ENCODE measurements at places on chromosomes 1 and 21.

DNA sequence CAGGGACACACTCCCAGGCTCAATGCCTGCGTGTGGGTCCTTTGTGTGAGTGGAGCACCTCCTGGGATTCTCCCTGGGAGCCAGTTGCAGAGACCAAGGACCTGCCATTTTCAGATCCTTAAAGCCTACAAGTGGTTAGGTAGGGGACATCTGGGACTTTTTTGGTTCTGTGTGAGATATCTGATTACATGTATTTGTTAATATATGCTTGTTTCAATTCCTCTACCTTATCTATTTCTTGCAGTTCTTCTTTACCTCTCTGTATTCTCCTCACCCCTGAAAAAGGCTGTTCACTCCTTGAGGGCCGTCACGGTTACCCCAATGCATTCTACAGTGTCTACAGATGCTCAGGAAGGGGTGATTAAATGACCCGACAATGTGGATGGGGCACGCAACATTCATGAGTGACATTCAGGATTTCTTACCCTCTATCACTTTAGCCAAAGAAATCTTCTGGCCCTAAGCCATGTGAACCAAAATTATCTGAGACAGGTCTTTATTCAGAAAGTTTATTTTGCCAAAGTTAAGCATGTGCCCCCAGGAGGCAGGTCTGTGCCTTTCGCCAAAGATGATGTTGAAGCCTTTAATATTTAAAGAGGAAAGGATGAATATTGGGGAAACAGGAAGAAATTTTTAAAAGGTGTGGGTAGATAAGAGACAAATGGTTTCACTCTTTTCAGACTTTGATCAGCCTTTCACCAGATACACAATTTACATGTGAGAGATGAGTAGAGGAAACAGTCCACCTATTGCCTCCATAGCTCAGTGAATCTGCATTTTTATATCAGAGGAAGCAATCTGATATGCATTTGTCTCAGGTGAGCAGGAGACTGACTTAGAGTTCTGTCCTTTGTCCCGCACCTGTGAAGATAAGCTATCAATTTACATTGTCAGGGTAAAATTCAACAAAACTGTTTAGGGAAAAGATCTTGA, 44.6 kb upstream of the MPZL1 start:
- DNase-seq = no peak

DNA sequence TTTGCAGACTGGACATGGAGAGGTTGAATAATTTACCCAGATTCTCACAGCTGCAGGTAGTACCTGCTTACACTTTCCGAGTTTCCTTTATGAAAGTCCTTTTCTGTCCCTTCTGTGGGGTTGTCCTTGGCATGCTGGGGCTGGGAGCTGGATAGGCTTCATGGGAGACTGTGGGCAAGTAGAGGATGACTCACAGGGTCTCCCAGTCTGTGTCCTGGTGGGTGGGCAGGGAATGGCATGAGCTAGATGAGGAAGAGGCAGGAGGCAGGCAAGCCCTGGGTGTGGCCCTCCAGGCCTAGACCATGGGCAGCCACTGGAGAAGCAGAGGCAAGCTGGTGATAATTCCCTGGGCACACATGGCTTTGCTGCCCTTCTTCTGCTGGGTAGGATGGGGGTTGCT, 80.6 kb downstream of the NAV1 start:
- no peak for DNase-seq

DNA sequence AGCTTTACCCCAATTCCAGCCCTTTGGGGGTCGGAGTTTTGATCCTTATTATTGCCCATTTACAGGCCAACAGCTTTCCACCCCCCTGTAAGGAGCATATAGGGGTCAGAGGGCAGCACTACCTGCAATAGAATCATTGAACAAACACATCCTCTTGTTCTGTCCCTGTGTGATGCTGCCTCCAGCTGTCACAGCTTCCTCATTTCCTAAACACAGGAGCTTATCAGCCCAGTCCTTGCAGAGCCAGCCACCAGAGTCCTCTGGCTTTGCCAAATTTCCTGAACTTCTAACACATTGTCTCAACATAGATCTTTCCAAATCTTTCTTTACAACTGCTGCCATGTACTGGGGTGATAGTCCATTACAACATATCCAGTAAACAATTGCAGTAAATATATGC, 32.8 kb upstream of the PTBP2 start:
- no peak for DNase-seq

DNA sequence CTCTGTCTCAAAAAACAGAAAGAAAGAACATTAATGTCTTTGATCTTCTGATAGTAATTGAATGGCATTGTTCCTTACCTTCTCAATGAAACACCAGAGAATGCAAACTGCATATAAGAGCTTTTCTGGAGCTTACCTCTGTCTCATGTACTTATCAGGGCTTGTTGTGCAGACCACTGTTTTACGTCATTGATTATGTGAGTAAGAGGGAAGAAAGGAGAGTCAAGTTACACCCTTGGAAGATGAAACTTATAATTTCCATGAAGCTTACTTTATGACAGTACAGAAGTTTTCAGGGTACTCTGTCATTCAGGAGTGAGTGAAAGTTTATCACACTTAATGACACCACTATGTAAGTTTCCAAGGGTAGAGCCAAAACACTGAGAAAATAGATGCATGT, 49.0 kb upstream of the MAB21L3 start:
- no peak for DNase-seq

DNA sequence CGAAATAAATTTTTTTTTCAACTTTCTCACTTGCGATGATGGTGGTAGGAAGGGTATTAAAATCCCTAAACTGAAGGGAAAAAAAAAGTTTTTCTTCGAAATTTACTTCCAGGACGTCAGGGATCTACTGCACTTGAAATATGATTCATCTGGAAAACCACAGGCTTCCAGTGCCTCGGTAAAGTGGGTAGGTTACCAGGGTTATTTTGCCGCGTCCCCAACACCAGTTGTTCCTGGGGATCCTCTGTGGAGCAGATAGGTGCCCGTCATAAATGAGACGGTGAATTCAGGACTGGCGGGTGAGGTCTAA, 773 bp downstream of the RABIF start:
- DNase-seq = no peak

DNA sequence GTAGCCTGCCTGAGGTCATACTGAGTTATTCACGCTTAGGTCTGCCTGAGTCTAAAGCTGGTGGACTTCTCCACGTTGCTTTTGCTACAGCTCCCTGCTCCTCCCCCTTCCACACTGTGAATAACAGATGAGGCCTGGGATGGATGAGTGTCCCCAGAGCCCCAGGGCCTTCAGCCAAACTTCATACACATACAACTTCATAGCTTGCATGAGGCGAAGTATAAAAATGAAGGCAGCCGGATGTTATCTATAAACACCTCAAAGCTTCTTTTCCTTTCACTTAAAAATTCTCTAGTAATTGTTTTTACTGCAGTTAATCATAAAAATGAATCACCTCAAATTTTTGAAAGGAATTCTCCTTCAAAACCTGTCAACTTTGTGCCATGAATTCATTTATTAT, 70.2 kb downstream of the DAB1 start:
- no peak for DNase-seq

DNA sequence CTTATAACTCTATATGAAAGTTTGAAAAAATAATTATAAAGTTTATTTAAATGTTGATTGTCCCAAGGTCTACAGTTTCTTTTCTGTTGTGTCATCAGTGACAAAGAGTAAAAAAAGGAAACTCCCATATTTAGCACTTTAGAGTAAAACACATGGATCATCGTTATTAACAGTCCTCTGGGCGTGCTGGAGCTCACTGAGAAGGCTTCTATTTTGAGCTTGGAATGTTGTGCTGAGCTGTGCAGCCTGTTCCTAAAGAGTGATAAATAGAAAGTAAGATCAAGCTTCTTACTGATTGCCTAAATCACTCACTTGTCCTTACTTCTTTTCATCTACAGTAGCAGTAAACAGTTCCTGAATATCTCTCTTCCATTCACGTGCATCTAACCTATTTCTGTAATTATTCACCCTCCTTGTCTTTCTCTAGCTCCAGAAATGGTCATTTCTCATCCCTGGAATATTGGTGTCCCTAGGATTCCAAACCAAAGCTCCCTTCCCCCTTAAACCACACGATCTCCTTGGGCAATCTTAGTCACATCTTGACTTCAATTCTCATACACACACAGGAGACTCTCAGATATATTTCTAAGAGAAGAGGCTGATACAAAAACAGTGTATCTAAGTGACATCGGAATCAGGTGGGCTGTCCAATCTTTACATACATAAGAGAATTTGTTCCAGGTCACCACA, 11.9 kb downstream of the GBP5 start:
- DNase-seq = no peak

DNA sequence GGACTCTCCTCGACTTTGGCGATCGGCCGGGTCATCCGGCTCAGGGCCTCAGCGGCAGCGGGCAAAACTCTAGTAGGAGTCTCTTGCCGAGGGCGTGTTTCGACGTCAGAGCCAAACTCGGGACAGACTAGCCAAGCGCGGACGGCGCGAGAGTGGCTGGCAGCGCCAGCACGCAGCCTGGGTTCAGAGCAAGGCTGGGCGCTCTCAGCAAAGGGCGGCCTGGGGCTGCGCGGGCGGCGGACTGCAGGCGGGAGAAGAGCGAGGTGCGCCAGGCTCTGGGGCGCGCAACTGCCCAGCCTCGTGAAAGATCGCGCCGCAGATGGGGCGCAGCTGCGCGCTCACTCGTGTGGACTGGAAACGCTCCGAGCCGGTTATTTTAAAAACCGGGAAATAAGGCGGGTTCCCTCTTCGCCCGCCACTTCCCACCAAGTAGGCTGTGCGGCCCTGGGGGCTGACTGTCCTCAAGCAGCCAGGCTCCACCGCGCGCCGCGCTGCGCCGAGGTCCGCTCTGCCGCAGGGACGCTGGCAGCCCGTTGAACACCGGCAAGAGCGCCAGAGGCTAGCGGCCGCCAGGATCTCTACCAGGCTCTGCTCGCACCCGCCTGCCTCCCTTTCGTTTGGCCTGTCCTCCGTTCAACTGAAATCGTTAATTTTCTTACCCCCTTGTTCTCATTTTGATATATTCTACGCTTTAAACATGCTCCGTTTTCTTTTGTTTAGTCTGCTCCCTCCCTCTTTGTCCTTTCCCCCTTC, 2.4 kb downstream of the ALX3 start:
- no peak for DNase-seq

DNA sequence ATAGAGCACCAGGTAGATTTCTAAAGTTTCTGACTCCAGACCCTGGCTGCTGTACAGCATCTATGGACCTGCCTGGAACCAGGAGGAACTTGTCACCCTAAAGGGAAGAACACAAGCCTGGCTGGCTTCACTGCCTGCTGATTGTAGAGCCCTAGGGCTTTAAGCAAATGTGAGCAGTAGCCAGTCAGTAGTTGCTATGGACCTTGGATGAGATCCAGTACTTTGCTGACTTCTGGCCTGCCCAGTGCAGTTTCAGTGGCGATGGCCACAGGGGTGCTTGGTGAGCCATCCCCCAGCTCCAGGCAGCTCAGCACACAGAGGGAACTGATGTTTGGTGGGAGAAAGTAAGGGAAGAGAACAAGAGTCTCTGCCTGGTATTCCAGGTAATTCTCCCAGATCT, 68.4 kb downstream of the ATP6V1G3 start:
- no peak for DNase-seq

DNA sequence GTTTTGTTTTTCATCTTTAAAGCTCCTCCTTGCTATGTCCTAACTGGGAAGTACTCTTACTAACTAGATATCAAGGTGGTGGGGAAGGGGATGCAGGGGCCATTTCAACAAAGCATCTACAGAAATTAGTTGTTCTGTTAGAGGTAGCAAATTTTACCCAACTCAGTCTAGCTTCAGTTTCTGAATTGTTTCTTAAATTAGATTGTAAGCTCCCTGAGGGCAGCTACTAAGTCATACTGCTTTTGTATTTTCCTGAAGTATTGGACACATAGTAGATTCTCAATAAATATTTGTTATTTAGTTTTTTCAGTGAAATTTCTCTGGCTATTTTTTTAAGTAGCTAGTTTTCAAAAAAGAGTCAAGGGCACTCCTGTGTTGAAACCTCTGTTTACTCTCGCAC, 1.8 kb downstream of the UBAP2L start:
- DNase-seq = no peak

DNA sequence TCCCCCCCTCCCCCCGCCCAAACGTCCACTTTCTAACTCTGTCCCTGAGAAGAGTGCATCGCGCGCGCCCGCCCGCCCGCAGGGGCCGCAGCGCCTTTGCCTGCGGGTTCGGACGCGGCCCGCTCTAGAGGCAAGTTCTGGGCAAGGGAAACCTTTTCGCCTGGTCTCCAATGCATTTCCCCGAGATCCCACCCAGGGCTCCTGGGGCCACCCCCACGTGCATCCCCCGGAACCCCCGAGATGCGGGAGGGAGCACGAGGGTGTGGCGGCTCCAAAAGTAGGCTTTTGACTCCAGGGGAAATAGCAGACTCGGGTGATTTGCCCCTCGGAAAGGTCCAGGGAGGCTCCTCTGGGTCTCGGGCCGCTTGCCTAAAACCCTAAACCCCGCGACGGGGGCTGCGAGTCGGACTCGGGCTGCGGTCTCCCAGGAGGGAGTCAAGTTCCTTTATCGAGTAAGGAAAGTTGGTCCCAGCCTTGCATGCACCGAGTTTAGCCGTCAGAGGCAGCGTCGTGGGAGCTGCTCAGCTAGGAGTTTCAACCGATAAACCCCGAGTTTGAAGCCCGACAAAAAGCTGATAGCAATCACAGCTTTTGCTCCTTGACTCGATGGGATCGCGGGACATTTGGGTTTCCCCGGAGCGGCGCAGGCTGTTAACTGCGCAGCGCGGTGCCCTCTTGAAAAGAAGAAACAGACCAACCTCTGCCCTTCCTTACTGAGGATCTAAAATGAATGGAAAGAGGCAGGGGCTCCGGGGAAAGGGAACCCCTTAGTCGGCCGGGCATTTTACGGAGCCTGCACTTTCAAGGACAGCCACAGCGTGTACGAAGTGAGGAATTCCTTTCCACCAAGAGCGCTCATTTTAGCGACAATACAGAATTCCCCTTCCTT, 158.1 kb downstream of the RUNX1 start:
- no peak for DNase-seq

- DNase-seq = no peak
These were observed 24.9 kb upstream of the ETS2 start for GRCh38 chr21:38780879-38781278.

GRCh38 chr1:157166590-157166989, 28.4 kb upstream of the ETV3 start:
- DNase-seq = no peak

DNA sequence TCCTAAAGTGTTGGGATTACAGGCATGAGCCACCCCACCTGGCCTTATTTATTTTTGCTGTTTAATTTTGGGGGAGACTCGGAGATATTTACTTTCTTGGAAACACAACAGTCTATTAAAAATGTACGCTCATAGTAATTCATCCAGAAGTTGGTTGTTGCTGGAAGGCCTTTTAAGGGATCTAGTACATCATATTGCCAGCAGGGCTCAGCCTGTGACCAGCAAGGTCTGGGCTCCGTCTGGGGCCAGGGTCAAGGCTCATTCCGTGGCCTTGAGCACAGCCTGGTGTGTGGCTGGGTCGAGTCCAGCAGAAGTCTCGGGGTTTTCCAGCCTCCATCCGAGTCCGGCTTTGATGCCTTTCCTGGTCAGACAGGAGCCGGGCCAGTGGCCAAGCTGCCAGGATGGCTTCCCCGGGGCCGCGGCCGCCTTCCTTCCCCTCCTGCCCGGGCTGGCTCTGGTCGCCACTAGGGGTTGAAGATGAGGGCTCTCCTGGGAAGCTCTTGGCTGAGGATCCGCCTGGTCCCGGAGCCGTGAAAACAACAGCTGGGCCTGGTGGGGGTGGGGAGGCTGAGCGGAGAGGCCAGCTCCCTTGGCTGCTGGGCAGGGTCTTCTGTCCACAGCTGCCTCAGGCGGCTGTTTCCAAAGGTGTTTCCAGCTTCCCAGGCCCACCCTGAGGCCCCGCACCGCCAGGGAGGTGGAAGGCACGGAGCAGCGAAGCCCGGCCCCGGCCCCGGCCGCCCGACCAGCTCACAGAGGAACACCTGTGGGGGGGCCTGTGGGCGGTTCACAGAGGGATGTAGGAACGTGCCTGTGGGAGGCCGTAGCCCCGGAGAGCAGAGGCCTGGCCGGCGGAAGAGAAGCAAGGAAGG, 5.1 kb upstream of the VWA1 start:
- DNase-seq = no peak
